ENCODE measurements at places on chromosomes 16 and 17.

DNA sequence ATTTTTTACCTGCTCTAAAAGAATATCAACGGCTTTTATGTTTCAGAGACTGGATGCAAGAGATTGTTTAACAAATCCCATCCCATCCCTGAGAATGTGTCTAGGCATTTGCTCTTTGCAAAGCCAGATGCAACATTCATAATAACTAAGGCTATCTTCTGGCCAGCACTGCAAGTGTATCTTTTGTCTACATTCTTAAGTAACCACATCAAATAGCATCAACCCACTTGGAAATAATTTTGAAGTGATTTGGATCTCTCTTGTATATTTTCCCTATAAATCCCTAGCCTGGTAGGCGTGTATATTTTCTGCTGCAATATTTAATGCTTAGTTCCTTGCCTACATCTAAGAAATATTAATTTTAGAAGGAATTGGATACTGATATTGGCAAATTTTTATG is 64.3 kb downstream of the PIGL start:
- no peak for DNase-seq

- DNase-seq = peak; percentile 17
These were observed 694 bp downstream of the NF1 start for GRCh38 chr17:31095236-31096105.

DNA sequence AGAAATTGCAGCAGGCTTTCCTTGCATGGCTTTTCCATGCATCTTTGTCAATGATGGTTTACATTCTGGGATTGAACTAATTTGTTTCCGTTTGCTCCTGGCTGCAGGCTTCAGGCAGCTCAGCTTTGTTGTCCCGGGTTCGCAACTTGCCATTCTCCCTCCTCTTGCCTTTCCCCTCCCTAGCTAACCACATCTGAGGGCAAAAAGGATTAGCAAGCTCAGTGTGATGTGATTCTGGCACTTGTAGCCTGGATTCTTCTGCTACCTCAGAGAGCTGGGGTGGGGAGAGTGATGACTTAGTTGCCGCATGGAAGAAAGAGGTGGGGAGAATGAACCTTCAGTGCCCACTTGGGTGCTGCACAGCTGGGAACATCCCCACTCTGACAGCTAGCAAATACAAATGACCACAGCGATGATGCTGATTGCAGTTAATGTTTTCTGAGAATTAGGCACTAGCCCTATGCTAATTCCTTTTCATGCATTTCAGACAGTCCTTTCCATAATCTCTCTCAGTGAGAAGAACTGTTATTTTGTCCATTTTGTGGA is 120.2 kb upstream of the SALL1 start:
- DNase-seq = no peak

DNA sequence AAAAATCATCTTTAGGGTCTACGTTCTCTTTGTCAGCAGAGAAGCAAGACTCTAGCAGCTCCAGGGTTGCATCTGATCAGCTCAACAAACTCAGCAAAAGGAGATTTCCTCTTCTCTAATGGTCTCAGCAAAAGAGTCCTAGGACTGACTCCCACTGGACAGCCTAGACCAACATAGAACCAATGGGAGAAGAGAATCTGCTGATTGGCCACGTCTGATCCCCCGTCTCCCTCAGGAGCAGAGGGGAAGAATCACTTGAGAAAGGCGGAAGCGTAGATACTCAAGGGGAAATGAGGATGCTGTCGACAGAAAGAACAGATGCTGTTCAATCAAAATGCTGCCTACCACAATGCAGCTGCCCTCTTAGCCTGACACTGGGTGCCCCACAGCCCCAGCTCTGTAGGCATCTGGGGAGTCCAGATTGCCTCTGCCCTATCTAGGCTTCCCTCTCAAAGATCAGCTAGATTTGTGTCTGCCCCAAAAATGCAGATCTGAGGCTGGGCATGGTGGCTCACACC is 31.5 kb upstream of the EMP2 start:
- no peak for DNase-seq

DNA sequence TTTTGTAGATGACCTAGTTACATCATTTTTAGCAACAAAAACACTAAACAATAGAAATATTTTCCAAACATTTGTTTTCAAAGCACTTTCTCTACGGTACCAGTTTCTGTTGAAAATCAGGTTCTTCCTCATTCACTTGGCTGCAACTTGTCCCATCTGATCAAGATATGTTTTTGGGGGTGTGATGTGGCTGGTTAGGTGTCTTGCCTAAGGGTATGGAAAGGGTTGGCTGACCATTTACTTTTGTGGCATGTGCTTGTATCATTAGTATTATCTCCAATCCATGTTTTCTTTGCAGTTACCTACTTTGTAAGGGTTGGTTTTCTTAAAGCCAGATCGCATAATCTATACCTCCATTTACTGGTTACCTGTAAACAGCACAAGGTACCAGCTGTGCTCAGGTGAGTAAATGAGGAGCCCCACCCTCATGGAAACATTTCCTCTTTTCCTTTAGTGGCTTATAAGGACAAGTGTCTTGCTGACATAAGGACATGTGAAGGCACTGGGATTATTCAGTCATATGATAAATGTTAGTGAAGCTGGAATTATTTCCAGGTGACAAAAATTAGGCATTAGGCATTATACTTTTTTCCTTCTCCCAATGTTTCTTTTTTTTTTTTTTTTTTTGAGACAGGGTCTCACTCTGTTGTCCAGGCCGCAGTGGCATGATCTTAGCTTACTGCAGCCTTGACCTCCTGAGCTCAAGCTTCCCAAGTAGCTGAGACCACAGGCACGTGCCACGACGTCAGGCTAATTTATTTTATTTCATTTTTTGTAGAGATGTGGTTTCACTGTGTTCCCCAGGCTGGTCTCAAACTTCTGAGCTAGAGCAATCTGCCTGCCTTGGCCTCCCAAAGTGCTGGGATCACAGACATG is 162.0 kb downstream of the CCDC182 start:
- no peak for DNase-seq

GRCh38 chr17:66753126-66753920 is 81.6 kb upstream of the CACNG5 start:
- no peak for DNase-seq

GRCh38 chr17:74951680-74952421 is 16.2 kb downstream of the OTOP3 start:
- no peak for DNase-seq

DNA sequence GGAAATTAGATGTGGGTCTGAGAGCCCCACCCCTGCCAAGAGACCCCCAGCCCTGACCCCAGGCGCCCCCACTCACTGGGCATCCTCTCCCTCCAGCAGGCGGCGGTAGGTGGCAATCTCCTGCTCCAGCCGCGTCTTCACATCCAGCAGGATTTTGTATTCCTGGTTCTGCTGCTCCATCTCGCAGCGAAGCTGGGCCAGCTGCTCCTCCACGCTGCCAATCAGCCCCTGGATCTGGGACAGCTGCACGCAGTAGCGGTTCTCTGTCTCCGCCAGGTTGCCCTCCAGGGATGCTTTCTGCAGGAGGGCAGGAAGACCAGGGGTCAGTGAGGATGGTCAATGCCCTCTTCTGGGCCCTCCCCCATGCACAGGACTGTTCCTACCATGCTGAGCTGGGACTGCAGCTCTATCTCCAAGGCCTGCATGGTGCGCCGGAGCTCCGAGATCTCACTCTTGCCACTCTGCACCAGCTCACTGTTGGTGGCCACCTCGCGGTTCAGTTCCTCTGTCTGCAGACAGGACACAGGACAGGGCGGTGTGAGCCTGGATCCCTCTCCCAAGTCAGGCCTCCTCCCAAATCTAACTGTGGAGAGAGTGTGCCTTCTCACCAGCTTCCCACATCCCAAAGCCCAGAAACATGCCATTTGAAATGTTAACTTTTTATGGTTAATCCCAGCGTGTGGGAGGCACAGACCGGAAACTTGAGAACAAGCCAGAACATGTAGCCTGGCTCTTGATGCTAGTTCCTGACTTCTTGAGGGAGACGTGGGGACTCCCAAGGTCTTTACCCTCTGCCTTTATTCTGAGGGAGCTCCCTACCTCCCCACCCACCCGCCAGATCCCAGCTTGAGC is 3.6 kb downstream of the KRT17 start:
- DNase-seq = no peak

DNA sequence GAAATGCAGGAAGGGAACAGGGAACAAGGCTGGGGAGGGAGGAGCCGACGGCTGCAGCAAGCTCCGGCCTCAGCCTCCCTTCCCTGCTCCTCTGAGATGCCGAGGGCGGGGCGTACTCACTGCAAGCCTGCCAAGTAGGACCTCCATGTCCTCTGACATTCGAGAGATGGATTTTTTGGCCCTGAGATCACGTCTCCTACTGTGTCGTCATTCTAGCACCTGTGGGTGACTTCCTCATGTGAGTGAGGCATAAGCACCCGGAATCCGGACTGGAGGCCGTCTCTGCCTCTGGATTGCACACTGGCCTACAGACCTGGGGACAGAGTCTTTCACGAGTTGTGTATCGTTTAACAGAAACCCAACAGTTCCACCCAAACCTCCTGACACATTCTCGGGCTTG is 14.5 kb downstream of the MRM3 start:
- no peak for DNase-seq

DNA sequence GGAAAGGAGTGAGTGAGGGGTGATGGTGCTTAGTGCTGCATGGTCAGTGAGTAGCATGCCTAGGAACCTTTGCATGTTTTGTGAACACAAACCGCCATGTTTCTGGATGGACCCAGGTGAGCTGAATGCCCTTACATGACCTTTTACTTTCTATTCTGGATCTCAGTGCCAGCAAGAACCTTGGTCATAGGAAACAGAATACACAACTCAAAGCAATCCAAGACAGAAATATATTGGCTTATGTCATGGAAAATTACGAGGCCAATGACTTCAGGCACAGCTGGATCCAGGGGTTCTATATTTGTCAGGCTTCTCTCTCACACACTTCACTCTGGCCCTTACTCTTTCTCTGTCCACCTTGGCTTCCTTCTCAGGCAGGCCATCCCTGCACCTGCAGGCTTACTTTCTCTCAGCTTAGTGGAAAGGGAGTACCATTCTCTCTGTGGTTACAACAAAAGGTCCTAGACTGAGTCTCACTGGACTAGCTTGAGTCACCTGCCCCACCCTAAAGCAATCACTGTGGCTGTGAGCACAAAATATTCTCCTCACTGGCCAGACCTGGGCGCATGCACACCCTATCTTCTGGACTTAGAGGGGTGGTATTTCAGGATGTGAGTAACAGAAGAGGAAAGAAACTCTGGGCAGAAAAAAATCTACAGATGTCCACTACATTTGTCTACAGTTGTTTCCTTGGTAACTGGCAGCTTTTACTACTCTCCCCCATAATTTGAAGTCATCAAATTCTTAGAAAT is 20.4 kb upstream of the CPNE2 start:
- no peak for DNase-seq

DNA sequence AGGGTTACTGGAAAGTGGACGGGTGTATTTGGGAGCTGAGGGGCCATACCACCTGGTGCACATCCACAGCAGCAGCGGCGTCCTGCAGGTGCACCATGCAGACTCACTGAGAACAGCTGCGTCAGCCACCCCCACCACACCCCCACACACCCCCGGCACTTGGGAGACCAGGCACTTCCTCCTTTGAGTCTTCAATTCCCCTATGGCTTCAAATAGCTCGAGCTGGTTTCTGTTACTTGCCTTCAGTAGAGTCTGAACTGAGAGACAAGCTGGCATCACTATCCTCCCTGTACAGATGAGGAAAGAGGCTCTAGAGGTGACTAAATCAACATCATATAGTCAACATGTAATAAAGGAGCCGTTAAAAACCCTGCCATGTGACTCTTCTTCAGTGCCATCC is 15.4 kb downstream of the CUEDC1 start:
- peak; percentile 61 for DNase-seq

GRCh38 chr16:51834794-51835193 is 683.7 kb upstream of the SALL1 start:
- DNase-seq = no peak

GRCh38 chr17:14468858-14469257 is 168.0 kb downstream of the HS3ST3B1 start:
- DNase-seq = no peak

GRCh38 chr17:8079291-8080207 is 8.0 kb downstream of the ALOX12B start:
- DNase-seq = peak; percentile 97

- no peak for DNase-seq
These were observed 19.8 kb upstream of the FAM83G start for GRCh38 chr17:19024101-19025078.

DNA sequence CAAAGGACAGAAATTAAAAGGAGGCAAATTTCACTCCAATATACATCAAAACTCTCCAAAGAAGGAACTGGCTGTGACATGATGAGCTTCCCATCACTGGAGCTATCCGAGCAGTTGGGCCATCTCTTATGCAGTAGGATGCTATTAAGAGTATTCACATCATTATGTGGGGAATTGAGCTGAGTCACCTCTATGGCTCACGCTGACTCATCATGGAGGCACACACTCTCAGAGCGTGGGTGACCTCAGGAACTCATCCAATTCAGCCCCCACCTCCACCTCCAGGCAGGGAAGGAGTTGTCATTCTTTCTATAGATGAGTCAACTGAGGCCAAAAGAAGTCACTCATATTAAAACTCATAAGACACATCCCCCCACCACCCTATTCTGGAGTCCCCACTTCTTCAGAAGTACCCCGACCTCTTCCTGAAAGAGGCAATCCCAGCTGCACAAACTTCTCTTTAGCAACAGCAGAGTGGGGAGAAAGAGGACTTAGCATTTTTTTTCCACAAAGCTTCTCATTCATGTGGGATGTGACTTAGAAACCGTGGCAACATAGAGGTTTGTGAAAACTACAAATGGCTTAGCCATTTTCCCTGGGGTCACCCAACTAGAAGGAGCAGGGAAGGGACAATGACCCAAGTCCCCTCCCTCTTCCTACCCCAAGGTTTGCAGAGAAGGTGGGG is 32.5 kb downstream of the ABCC12 start:
- DNase-seq = no peak

DNA sequence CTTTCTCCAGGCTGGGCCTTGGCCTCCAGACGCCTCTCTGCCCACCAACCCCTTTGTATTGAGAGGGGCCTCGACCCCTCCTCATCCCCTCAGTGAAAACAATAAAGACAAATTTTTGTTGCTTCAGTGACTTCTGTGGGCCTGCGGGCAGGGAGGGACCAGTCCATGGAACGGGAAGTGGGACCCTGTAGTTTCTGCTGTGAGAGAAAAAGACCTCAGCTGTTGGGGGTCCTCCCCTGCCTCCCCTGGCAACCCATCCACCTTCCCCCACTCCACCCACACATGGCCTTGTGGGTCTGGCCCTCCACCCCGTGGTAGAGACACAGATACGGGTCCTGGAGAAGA is 3.5 kb downstream of the PPY start:
- no peak for DNase-seq

All from GM12891 (cell line).